ENCODE measurements at places on chromosomes 5 and 9.

GRCh38 chr5:115470921-115471320, 73.7 kb downstream of the FEM1C start:
- DNase-seq, result no peak

GRCh38 chr9:36949466-36949865, 84.6 kb downstream of the PAX5 start:
- no peak for DNase-seq

GRCh38 chr5:6907320-6907918, 194.2 kb downstream of the TENT4A start:
- DNase-seq, result no peak

GRCh38 chr5:154999865-155000264, 13.7 kb upstream of the KIF4B start:
- DNase-seq, result no peak

GRCh38 chr9:121771418-121771817, 120.0 kb downstream of the DAB2IP start:
- no peak for DNase-seq

- no peak for DNase-seq
These were observed 358.0 kb downstream of the ENC1 start for GRCh38 chr5:74282490-74282889.

GRCh38 chr9:136757751-136758140, 297 bp downstream of the LCN8 start:
- DNase-seq, result no peak

DNA sequence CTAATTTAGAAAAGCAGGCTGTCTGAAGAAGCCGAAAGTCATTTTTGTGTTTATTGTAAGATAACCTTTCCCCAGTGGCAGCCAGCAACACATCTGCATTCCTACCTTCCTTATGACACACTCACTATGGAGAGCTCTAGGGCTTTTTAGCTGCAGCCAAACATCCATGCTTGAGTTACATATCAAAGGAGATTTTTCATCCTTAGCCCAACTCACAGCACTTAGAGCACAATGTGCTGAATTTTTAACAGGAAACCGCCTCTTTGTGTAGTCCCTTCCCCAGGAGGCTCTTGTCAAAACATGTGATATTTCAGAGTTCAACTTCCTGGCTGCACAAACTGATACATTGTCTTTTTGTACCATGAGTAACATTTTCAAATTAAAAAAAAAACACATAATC, 379.2 kb downstream of the CTNND2 start:
- no peak for DNase-seq

GRCh38 chr9:9499546-9499945, 1113.3 kb downstream of the PTPRD start:
- DNase-seq, result no peak

GRCh38 chr9:99181621-99182020, 40.1 kb downstream of the ALG2 start:
- no peak for DNase-seq

GRCh38 chr5:27011274-27011673, 27.1 kb downstream of the CDH9 start:
- no peak for DNase-seq

GRCh38 chr5:144566747-144567420, 396.2 kb downstream of the KCTD16 start:
- no peak for DNase-seq

DNA sequence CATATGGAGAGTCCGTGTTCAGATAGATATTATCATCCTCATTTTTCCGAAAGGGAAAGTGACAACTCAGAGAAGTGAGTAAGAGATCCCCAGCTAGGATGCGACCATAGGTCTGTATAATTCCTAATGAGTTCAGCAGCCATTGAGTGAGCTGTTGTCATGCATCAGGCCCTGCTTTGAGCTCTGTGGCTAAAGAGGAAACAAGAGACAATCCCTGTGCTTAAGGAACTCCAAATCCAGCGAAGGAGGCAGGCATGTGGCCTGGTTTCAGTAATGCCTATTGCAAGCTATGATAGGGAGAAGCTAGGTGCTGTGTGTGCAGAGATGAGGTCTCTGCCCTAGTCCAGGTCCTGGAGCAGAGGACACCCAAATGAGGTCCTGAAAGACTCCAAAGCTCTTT, 192.8 kb downstream of the ACTL7B start:
- DNase-seq, result no peak

GRCh38 chr9:33921967-33922895, 105.3 kb downstream of the UBE2R2 start:
- DNase-seq, result no peak

- no peak for DNase-seq
These were observed 363.2 kb downstream of the GLIS3 start for GRCh38 chr9:3936520-3937235.

DNA sequence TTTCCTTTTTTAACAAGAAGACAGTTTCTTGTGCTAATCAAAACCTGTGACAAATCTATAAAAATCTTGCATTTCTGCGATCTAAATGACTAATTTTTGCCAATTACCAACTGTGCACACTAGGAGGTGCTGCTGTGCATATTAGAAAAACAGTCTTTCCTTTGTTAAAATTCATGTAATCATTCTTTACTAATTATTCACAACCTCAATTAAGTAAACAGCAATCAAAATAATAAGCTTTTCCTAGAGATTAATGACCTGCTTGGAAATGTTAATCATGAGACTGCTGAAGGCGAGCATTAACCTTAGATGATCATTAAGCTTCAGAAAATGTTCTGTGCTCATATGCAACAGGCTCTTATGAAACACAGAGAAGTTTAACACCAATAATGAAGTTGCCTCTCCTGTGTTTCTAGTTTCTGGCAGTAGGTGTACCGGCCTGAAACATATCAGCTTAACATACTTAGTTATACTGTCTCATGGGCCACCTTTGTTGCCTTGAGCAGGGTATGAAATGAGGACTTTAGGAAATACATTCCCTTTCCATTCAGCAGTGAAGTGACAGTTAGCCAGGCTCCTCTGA, 17.7 kb downstream of the RFESD start:
- peak; percentile 37 for DNase-seq

DNA sequence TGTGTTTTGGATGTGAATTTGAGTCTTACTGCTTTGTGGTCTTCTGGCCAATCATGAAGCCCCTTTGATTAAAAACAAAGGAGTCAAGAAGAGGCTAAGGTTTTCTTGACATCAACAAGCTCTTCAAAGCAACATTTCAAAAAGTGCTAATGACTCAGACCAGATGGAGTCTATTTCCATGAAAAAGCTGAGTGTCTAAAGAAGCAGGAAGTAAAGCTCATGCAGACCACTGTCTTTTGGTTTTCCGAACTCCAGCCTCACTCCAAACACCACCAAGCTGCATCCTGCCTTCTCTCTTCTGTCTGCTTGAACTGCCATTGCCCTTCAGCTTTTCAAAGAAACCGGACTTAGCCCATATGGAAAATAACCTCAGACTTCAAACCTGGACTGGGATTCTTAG, 115.2 kb downstream of the PRDM6 start:
- no peak for DNase-seq

- DNase-seq, result no peak
These were observed 1037.3 kb upstream of the ACO1 start for GRCh38 chr9:31347082-31347617.

DNA sequence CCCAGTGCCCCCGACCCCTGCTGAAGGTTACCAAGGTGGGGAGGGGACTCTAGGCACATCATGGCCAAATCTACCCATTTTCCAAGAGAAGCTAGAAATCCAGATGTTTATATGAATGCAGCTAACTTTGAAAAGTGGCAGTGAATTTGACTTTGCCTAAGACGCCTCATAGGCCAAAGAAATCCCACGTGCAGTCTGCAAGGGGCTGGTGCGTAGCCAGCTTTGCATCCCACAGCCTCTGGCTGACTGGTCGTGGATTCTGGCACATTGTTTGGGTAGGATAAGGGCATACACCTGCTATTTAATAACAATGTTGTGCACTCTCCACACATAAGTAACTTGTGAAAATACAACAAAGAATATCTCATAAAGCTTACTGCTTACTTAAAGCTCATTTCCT, 3.5 kb upstream of the GADD45G start:
- no peak for DNase-seq

DNA sequence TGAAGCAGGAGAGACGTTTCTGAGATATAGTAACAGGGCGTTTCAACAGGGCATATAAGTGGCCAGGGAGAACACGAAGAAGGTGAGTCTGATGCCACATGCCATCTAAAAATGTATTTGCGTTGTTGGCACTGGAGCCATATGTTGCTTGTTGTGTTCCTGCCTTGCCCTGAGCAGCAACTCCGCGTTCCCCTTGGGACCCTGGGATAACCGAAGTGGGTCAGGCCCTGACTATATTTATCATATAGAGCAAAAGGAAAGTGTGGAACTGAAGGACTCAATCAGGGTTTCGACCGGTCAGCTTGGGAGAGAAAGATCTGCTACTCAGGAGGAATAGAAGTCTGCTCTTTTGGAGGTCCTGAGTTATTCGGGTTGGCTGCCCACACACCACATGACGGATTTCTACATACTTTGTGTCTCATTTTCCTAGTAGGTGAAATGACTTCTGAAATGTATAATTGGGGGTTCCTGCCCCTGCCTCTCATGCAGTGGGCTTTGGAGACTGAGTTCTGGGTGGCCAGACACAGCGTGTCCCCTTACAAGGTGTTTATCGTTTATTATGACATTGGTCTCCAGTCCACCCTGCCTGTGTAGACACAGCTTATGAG, 3.0 kb downstream of the STC2 start:
- no peak for DNase-seq

GRCh38 chr5:51347704-51348103, 35.5 kb upstream of the ISL1 start:
- no peak for DNase-seq

GRCh38 chr5:132270706-132271105, 13.2 kb downstream of the PDLIM4 start:
- DNase-seq, result peak; percentile 73

- DNase-seq, result peak; percentile 15
These were observed 720 bp downstream of the NUDT12 start for GRCh38 chr5:103561685-103562452.

DNA sequence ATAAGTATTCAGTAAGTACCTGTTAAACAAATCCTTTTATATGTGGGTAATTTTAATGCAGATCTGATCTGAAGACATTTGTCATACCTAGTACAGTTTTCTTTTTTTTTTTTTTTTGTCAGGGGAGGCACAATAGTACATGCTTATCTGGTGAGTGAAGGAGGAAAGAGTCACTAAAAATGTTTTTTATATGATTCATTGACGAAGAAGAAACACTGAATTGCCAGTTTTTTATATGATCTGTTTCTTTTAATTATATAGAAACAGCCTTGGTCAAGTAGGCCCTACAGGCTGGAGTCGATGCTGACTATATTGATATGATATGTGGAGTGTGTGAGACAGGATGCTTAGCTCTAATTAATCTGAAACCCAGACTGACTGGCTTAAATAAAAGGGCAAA, 315.2 kb downstream of the PSAT1 start:
- DNase-seq, result no peak

DNA sequence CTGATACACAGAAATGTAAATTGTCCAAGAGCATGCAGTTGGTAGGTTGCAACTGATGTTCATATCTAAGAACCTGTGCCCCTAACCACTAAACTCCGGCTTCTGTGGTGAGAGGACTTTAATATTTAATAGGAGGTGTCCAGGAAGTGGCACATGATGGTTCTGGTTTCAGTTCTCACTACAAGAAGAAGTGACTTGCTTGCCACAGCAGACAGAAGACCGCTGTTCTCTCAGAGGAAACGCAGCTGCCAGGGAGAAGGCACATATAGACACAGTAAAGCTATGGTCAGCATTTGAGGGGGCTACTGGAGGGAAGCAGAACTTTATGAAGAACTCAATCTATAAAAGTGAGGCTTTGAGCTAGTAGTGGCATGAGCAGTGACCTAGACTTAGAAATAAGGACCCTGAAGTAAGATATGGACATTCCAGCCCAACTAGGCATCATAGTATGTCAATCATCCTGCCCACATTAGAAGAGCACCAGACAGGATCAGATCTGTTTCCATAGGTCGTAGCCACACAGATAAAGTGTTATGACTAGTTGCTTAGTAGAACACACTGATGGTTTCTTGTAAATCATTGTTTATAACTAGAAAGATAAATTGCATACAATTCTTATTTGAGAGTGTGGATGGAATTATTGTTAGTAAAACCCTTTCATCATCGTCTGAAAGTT, 36.4 kb upstream of the DAB2 start:
- no peak for DNase-seq

GRCh38 chr5:168023191-168023590, 268.3 kb upstream of the WWC1 start:
- peak; percentile 32 for DNase-seq

DNA sequence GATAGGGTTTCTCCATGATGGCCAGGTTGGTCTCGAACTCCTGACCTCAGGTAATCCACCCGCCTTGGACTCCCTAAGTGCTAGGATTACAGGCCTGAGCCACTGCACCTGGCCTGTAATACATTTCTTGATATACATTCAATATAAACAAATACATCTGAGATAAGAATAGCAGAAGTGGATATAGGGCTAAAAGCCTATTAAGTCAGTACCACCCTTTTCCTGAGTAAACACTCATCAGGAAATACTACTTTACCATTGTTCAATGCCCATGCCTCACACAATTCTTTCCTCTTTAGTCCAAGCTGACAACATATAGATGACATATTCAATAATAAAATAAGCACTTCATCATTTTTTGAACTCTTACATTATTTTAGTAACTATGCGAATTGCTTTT, 64.8 kb downstream of the MRPS27 start:
- DNase-seq, result no peak

- DNase-seq, result no peak
These were observed 72.6 kb downstream of the FGF1 start for GRCh38 chr5:142613271-142613671.

GRCh38 chr9:112864403-112864802, 26.3 kb downstream of the SLC46A2 start:
- peak; percentile 23 for DNase-seq

- no peak for DNase-seq
These were observed 12.6 kb downstream of the TRIM23 start for GRCh38 chr5:65611524-65611923.

DNA sequence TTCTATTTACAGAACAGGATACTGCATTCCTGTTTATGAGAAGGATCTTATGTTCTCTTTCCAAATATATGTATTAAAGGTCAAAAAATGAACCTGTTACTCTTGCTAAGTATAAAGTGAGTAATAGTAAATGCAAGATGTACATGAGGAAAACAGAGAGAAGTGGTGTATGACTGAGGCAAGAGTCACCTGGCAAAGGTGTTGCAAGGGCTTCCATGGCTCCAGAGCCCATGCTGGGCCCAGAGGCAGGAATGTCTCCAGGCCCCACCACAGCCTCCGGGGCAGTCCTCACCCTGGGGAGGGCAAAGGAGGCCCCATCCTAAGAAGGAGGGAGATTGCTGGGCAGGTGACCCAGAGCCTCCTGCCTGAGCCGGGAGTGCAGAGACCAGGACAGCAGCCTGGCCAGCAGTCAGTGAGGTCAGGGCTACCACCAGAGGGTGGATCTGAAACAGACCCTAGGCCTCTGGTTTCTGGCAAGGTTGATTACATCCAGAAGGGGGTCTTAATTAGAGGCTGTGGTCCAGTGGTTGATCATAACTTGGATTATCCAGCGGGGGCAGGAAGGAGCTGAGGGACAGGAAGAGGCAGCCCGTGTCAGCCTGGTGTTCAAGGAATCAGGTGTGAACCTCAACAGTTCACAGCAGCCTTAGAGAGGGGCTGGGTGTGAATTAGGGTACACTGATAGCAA, 57.3 kb upstream of the CPLX2 start:
- DNase-seq, result no peak

GRCh38 chr9:134648701-134649530, 7.3 kb downstream of the COL5A1 start:
- DNase-seq, result no peak

- no peak for DNase-seq
These were observed 28.8 kb downstream of the LHX2 start for GRCh38 chr9:124040186-124040931.
